CD4-positive, alpha-beta T cell treated with Interleukin-15 for 1 hour (primary cell): ENCODE measurements at places on chromosomes 7 and 10.

DNA sequence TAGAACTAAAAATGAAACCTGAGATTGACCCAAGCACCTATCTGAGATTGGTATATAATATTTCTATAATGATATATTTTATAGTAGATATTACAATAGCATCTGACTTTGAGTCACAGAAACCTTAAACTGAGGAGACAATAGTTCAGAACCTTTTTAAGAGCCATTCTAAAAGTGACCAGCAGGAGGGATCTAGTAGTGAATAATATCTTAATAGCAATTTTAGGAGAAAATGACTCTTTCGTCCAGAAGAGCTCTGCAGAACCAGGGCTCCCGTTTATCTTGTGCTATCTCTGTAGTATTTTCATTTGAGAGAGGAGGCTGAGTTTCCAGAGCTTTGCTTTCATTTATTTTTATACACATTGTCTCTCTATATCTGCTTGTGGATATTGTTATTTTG lies 68.1 kb downstream of the PODXL start:
- no peak for DNase-seq

GRCh38 chr10:95782318-95782717 lies 26.4 kb downstream of the ENTPD1 start:
- DNase-seq = no peak

GRCh38 chr10:104642658-104643302 lies 1.7 kb downstream of the SORCS3 start:
- DNase-seq = no peak

DNA sequence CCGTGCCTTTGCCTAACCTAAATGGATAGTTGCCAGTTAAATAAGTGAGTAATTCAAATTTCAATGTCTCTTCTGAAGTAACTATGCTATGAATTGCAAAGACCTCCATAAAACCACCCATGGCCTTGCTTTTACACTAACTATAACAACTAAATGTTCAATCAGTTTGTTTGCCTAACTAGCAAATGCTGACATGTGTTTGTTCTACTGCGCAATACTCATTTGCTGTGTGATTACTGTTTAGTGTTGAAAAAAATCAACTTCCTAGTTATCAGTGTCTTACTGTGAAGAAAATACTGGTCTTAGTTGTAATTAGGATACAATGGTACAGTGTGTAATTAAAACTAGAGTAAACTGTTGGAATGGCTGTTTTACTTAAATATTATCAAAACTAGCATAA lies 47.3 kb upstream of the GATAD1 start:
- DNase-seq = no peak

- DNase-seq = no peak
Measured at GRCh38 chr7:31067491-31067890, 15.4 kb downstream of the ADCYAP1R1 start.

DNA sequence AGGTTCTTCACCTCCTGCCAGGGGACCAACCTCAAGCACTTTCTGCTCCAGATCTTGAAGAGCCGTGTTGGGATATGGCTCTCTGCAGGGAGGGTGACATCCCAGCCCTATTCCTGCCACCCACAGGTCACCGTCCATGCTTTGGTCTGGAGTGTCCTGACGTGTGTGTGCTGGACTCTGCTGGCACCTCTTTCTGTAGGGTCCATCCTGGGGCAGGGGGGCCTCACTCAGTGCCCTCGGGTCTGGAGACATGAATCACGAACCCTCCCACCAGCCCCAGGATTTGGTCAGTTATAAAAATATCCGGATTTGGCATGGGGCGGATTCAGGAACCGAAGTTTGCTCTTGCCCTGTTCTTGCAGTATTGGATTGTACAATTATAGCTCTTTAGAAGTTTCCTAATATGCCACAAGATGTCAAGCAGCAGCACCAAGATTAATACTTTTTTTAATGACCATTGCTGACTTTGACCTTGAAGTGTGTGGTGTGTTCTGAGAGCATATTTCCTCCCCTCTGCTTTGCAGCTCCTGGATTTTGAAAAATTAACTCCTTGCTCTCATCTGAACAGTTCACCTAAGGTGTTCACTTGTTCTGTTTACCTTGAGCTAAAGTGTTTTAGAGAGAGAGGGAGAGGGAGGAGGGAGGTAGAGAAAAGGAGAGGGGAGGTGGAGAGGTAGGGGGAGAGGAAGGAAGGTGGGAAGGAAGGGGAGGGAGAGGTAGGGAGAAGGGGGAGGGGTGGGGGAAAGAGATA lies 95.4 kb upstream of the SHH start:
- no peak for DNase-seq

- no peak for DNase-seq
Measured at GRCh38 chr7:14639801-14640200, 262.8 kb downstream of the DGKB start.

DNA sequence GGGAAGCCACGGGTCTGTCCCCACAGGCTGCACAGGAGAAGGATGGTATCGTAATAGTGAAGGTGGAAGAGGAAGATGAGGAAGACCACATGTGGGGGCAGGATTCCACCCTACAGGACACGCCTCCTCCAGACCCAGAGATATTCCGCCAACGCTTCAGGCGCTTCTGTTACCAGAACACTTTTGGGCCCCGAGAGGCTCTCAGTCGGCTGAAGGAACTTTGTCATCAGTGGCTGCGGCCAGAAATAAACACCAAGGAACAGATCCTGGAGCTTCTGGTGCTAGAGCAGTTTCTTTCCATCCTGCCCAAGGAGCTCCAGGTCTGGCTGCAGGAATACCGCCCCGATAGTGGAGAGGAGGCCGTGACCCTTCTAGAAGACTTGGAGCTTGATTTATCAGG lies 8.1 kb downstream of the ZKSCAN1 start:
- no peak for DNase-seq

GRCh38 chr10:105702211-105702610 lies 1061.1 kb downstream of the SORCS3 start:
- no peak for DNase-seq

- no peak for DNase-seq
Measured at GRCh38 chr10:72238392-72239175, 22.5 kb upstream of the ASCC1 start.
